ENCODE measurements at places on chromosomes 4 and X.

- no peak for DNase-seq
Measured at GRCh38 chr4:72319601-72320021, 249.4 kb downstream of the ADAMTS3 start.

- no peak for DNase-seq
Measured at GRCh38 chr4:155208258-155209054, at the start of gene NPY2R. Gene NPY2R (plus strand): TSS chr4:155208636. CDS start chr4:155213940, 5,304 bp downstream.

DNA sequence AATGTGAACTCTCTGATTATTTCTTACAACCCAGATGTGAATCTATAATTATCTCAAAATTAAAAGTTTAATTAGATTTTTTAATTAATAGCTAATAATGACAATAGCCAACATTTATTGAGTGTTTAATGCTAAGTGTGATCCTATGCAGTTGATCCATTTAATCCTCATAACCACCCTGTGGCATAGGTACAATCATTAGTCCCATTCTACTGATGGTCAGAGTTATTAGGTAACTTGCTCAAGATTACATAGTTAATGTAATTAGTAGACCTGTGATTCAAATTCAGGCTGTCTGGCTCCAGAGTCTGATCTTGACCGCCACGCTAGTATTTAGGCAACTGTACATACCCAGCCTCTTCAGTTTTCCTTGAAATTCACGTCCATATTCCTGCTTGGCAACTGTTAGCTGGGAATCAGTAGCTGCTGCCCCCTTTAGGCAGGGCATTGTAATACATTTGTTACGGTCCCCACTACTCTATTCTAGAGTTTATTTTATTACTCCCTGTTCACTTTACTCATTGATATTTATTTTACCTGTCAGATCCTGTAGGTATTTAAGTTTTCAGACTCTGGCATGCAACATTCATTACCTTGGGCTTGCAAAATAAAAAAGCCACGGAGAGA lies 20.6 kb upstream of the TEC start:
- peak; percentile 43 for DNase-seq

- no peak for DNase-seq
Measured at GRCh38 chr4:139851133-139851532, 185.5 kb downstream of the MGST2 start.

GRCh38 chr4:123397144-123398065 lies 810 bp downstream of the SPRY1 start:
- no peak for DNase-seq

DNA sequence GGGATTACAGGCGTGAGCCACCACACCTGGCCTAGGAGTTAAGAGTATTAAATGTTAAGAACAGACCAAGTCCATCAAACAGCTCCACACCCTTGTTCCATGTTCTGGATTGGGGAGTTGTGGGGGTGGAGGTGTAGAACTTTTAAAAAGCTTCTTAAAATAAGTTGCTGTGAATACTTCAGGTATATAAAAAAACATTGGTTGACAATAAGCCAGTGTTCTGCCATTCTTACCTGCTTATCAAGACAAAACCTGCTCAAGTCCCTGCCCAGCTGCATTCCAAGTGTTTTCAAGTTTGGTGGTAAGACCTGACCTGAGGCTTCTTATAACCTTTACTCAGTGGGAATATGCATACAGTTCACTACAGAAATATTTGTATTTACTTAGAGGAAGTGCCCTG lies 6.4 kb downstream of the RBM3 start:
- no peak for DNase-seq

- no peak for DNase-seq
Measured at GRCh38 chrX:9252182-9252581, 212.7 kb upstream of the TBL1X start.

- DNase-seq, result no peak
Measured at GRCh38 chr4:9997886-9998285, 23.4 kb downstream of the SLC2A9 start.

DNA sequence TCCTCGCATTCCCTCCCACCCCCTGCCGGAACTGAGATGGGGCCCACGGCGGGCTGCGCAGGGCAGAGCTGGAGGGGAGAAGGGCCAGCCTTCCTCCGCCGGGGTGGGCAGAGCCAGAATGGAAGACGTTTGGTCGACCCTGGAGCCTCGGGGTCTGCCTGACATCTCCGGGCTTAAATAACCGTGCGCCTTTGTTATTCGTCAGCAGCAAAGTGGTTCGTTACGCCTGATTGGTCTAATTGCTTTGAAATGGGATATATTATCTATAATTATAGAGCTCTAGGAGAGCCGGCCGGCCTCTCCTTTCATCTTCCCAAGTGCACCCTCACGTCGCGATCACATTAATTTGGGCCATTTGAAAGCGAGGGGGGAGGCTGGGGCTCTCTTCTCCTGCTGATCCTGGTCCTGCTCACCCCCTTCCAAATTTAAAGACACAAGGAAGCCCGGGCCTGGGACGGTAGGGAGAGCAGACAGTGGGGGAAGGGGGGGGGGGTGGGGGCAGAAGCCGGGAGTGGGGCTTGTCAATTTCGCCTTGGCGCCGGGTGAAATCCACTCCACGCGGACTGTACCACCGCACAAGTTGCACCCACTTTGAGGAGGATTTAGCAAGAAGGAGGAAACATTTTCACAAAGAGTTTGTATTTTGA lies 4.7 kb upstream of the MSX1 start:
- no peak for DNase-seq

- DNase-seq, result no peak
Measured at GRCh38 chr4:20883231-20883630, 183.0 kb downstream of the PACRGL start.

- no peak for DNase-seq
Measured at GRCh38 chrX:78378476-78379115, 51.2 kb upstream of the CYSLTR1 start.
